Dermis microvascular lymphatic vessel endothelial cell (primary cell): ENCODE measurements at places on chromosomes 6 and 20. TPM values are rescaled to one million over a fixed set of nuclear protein-coding genes. Genes with fewer than 3 reads are reported as not detected.

Gene RNF39
- total RNA-seq: not detected in 2 replicates

Gene AVP
- not detected in 2 replicates for total RNA-seq

Gene SLC17A2
- total RNA-seq: not detected in 2 replicates

Gene CCM2L
- total RNA-seq: 17.3 and 27.6 TPM in 2 replicates

Gene TPBG
- total RNA-seq: 3.9 and 5.9 TPM in 2 replicates

Gene SLA2
- not detected in 2 replicates for total RNA-seq

Gene OR2B6
- total RNA-seq: not detected in 2 replicates

Gene MLN
- not detected in 2 replicates for total RNA-seq

Gene FOXS1
- 0.39 and 0.76 TPM in 2 replicates for total RNA-seq

Gene GTSF1L
- total RNA-seq: not detected in 2 replicates

Gene CST2
- not detected in 2 replicates for total RNA-seq

- DNase-seq: no peak
Measured at GRCh38 chr6:88884361-88884760, 79.1 kb downstream of the RNGTT start.

DNA sequence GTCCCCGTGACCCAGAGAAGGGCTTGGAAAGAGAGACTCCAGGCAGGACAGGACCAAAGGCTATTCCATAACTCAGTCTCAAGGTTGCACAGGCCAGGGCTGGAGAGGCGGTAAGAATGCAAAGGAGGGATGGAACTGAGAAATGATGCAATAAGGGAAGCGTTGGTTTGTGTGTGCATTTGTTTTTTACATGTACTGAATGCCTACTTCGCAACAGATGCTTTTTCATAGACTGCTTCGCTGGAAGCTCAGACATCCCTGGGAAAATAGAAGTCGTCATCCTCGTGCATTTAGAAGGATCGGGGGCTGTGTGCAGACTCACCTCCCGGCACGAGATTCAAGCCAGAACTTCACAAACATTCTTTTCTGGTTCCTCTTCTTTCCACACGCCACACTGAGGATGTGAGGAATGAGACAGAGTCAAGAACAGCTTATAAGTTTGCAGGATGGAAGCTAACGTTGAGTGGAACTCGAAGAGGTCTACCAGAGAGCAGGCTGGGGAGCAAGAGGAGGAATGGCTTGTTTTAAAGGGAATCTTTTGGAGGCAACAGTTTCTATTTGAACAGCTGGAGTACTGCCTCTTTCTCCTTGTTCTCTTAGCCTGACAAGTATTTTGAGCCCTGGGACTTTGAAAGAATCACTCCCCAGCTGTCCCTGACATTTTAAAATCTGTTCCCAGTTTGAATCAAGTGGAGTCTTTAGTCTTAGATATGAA is 19.3 kb upstream of the LY86 start:
- DNase-seq: no peak

GRCh38 chr6:133906050-133906449 is 17.1 kb downstream of the TCF21 start:
- no peak for DNase-seq

GRCh38 chr20:48364688-48365421 is 462.9 kb downstream of the PREX1 start:
- no peak for DNase-seq

DNA sequence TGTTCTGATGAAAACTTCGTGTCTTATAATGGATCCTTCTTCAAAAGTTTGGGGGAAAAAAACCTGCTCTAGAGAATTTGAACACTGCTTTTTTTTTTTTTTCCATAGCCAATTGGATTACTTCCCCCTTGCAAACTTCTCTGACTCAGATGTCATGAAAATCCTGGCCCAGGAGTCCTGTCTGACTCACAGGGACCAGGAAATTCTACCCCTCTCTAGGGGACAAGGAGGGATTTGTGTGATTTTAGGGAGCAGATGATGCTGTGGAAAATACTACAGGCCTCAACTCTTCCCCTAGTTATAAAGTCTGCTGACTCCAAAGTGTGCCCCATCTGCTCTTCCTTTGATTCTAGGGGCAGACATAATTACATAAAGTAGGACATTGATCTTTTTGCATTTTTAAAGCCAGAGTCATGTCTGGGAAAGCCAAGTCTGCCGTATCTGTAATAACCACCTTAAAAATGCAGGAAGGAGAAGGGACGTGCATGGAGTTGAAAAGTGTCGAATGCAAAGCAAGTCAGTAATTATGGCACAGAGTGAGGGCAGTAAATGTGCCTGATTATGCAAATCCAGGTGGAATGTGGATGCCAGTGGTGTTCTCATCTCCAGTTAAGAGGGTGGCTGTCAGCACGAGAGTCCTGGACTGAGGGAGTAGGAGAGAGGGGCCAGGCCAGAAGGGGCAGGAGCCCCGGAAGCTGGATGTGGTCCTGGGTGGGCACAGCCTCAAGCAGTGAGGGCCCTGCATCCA is 144.3 kb upstream of the SULF2 start:
- peak; percentile 18 for DNase-seq

- peak; percentile 20 for DNase-seq
Measured at GRCh38 chr6:165098165-165098564, 211.2 kb downstream of the C6orf118 start.

GRCh38 chr20:6914986-6915385 is 147.5 kb downstream of the BMP2 start:
- DNase-seq: no peak

DNA sequence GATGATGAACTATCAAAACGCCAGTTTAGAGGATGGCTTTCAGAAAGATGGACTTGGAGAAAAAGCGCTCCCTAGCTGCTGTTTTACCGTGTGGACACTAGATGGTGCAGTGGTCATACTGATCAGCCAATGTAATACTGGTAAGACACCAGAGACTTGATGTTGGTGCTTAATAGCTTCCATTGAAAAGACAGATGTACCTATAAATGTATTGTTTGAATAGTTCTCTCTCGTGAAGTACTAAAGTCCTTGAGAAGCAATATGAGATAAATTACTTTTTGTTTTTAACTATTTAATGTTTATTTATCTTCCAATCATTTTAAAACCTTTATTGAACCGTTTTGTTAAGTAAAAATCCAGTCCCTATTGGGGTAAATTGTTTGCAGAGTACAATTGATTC is 63.9 kb upstream of the FUCA2 start:
- DNase-seq: peak; percentile 82

GRCh38 chr20:62698231-62698630 is 10.4 kb upstream of the NTSR1 start:
- no peak for DNase-seq

- peak; percentile 76 for DNase-seq
Measured at GRCh38 chr6:165585060-165585459, 78.0 kb downstream of the PDE10A start.

DNA sequence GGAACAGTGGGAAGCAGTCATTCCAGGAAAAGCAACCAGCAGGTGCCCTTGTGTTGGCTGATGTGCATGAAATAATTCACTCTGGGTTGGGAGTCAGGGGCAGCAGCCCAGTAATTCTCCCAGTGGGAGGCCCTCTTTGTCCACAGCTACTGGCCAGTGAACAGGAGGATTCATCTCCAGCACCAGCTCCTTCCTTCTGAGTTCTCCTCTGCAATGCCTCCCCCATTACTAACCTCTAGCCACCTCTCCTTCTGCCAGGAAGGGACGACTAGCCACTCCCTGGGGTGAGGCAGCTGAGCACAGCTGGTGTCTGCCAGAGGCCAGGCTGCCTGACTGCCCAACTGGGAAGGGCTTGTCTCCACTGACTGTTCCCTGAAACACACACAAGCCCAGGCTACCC is 12.5 kb upstream of the R3HDML start:
- DNase-seq: no peak

DNA sequence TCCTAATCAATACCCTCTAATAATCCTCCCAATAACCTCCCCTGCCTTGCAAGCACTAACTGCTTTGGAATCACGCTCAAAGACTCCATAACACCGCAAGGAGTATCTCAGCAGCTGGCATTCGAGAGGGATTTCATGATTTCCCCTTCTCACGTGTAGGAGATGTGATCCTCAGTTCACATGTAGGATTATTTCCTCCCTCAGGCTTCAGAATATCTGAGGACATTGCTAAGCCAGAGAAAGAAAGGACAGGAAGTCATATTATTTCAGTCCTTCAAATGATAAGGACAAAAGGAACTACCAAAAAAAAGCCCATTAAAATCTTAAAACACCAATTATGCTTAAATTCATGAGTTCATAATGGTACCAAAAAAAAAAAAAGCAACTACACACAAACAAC is 122.9 kb downstream of the NFATC2 start:
- DNase-seq: no peak

GRCh38 chr6:23783901-23784300 is 342.1 kb upstream of the NRSN1 start:
- no peak for DNase-seq

DNA sequence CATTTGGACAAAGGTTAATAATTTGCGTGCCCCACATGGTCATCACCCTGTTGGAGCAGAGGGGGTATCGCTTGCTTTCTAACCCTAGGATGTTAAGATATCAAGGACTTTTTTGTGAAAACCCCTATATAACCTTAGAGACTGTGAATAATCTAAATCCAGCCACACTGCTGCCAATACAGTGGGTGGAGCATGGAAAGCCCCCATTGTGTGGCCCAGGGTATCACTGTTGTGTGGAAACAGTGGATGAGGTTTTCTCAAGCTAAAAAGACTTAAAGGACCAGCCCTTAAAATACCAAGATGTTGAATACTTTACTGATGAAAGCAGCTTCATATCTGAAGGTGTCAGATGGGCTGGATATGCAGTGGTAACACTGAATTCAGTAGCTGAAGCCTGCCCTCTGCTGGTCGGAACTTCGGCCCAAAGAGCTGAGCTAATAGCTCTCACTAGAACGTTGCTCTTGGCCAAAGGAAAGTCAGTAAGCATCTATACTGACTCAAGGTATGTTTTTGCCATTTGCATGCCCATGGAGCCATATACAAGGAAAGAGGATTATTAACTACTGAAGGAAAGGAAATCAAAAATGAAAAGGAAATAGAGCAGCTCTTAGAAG is 695.2 kb downstream of the PHF3 start:
- DNase-seq: peak; percentile 27

GRCh38 chr6:109722011-109722410 is 30.9 kb downstream of the FIG4 start:
- no peak for DNase-seq

DNA sequence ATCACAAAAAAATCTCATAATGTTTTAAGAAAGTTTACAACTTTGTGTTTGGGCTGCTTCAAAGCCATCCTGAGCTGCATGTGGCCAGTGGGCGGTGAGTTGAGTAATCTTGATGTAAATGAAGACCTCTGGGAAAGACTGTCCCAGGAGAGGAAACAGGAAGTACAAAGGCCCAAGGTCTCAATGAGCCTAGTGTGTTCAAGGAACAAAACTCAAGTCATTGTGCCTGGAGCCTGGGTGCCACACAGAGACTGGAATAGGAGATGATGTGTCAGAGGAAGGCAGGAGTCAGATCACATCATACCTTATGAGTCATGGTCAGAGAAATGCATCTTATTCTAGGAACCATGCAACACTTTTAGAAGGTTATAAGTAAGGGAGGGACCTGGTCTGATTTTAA is 51.5 kb downstream of the COL19A1 start:
- no peak for DNase-seq
